ENCODE measurements at places on chromosomes 6 and 20. TPM values are rescaled to one million over a fixed set of nuclear protein-coding genes. Genes with fewer than 3 reads are reported as not detected.

HCK gene
- not detected for total RNA-seq

SOBP gene
- 9.8 TPM for total RNA-seq

NXT1 gene
- 16.9 TPM for total RNA-seq

AHI1 gene
- 27.1 TPM for total RNA-seq

PDE7B gene
- not detected for total RNA-seq

CBLN4 gene
- total RNA-seq = not detected

CRISP1 gene
- total RNA-seq = not detected

GRCh38 chr20:21019814-21020658 lies 86.1 kb downstream of the LINC00237 start:
- H3K36me3 ChIP-seq = no peaks in the 10 kb centered on the region
- H3K27ac ChIP-seq = no peak overlapping the region
- DNase-seq = no peak
- H3K27me3 ChIP-seq = peaks cover 16% of the 10 kb centered on the region
- H3K4me3 ChIP-seq = no peak overlapping the region

DNA sequence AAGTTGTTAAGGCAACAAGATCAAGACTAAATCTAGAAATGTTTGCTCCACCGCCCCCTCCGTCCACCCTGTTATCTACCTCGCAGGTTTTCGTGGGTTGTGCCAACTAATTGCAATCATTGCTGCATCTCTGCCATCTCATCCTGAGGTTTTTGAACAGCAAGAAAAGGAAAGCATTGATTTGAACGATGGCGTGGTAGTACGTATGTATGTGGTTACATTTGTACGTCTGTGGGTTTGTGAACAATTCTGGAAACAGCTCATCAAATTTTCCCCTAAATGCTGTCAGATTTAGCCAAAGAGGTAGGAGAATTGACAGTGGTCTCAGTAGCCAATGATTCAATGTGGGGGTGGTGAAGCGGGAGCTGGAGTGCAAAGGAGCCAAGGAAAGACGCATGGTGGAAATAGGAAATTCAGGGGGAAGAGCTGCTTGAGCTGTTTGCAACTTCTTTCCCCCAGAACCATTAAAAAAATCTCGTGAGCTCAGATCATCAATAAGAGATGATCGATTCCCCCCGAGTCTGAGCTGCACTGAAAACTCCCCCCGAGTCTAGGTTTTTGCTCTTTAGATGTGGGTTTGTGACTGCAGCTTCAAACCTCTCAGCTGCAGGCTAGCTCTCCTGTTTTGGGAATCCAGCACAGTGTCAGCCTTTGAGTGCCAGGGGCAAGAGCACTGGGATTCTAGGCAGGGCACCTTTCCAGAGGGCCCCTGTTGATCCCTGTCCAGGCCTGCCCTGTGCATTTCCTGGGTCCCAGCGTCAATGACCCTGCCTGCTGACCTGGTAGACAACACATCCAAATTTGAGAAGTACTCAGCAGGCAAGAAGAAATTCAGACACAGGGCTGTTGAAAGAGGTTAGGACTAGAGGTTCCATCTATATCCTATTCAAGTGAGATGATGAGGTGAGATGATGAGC lies 72.6 kb upstream of the LY86 start:
- no peaks in the 10 kb centered on the region for H3K36me3 ChIP-seq
- H3K4me1 ChIP-seq = no peaks in the 10 kb centered on the region
- no peak overlapping the region for H3K4me3 ChIP-seq

GRCh38 chr20:35248641-35249475 lies 22.4 kb downstream of the MMP24 start:
- H3K4me1 ChIP-seq = peaks cover 4% of the 10 kb centered on the region
- H3K4me3 ChIP-seq = no peak overlapping the region
- DNase-seq = no peak
- peaks cover 2% of the 10 kb centered on the region for H3K27me3 ChIP-seq

- DNase-seq = no peak
- no peak overlapping the region for H3K27ac ChIP-seq
Measured at GRCh38 chr20:54626126-54626525, 150.7 kb downstream of the DOK5 start.

- DNase-seq = no peak
- H3K4me3 ChIP-seq = no peak overlapping the region
- peaks cover 42% of the 10 kb centered on the region for H3K4me1 ChIP-seq
- peaks cover 8% of the 10 kb centered on the region for H3K36me3 ChIP-seq
- H3K27me3 ChIP-seq = no peaks in the 10 kb centered on the region
Measured at GRCh38 chr6:80144753-80145315, 38.4 kb downstream of the BCKDHB start.

GRCh38 chr20:37375227-37375626 lies 29.3 kb downstream of the SRC start:
- peak; percentile 9 for DNase-seq
- peaks cover 2% of the 10 kb centered on the region for H3K36me3 ChIP-seq
- H3K27ac ChIP-seq = no peak overlapping the region
- H3K4me1 ChIP-seq = peaks cover 11% of the 10 kb centered on the region
- H3K27me3 ChIP-seq = no peaks in the 10 kb centered on the region

DNA sequence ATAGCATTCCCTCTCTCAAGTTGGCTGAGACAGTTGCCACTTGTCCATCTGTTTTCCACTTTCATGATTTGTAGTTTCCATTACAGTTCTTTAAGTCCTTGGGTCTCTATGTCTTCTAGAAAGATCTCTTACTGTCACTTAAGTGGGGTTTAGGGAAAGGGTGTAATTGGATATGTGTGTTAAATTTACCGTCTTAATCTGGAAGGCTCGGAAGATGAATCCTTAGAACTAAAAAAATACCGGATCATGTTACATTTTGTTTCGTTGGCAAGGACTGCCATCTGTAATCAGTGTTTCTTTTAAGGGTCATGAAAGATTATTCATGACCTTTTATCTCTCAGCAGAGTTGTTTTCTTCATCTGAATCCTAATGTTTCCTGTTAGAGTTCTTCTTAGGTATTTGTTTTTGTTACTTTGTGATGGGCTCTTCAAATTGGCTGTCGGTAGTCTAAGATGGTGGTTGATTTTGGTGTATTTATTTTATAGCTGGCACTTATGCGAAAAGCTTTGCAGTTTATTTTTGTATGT lies 21.8 kb upstream of the BTBD3 start:
- H3K4me3 ChIP-seq = no peak overlapping the region
- no peaks in the 10 kb centered on the region for H3K36me3 ChIP-seq
- H3K27me3 ChIP-seq = no peaks in the 10 kb centered on the region
- peaks cover 34% of the 10 kb centered on the region for H3K4me1 ChIP-seq
- no peak overlapping the region for H3K27ac ChIP-seq

DNA sequence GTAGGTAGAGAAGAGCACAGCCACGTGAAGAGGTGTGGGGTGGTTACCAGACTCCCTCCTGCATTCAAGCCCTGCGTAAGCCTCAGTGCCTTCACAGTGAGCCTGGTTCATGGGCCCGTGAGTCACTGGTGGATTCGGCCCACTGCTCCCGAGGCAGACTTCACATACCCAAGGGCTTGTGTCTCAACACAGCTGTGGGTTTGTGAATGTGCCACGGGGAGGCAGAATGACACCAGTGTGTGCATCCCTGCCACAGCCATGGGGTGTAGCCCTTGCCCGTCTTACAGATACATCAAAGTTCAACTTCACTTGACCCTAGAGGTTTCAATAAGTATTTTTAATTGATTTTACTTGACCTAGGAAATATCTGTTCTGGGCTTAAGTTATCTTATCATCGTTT lies 108.5 kb downstream of the MAP3K4 start:
- DNase-seq = no peak
- peaks cover 31% of the 10 kb centered on the region for H3K36me3 ChIP-seq
- no peak overlapping the region for H3K4me3 ChIP-seq
- no peak overlapping the region for H3K27ac ChIP-seq

GRCh38 chr6:169229615-169230321 lies 23.9 kb downstream of the THBS2 start:
- peaks cover 82% of the 10 kb centered on the region for H3K36me3 ChIP-seq
- H3K4me1 ChIP-seq = peaks cover 19% of the 10 kb centered on the region
- no peak overlapping the region for H3K4me3 ChIP-seq
- H3K27me3 ChIP-seq = no peaks in the 10 kb centered on the region
- H3K27ac ChIP-seq = peak overlapping the region; percentile 71
- no peak for DNase-seq

- DNase-seq = no peak
- H3K27me3 ChIP-seq = no peaks in the 10 kb centered on the region
- H3K4me3 ChIP-seq = no peak overlapping the region
- H3K4me1 ChIP-seq = no peaks in the 10 kb centered on the region
Measured at GRCh38 chr6:83127976-83128375, 60.5 kb downstream of the DOP1A start.

DNA sequence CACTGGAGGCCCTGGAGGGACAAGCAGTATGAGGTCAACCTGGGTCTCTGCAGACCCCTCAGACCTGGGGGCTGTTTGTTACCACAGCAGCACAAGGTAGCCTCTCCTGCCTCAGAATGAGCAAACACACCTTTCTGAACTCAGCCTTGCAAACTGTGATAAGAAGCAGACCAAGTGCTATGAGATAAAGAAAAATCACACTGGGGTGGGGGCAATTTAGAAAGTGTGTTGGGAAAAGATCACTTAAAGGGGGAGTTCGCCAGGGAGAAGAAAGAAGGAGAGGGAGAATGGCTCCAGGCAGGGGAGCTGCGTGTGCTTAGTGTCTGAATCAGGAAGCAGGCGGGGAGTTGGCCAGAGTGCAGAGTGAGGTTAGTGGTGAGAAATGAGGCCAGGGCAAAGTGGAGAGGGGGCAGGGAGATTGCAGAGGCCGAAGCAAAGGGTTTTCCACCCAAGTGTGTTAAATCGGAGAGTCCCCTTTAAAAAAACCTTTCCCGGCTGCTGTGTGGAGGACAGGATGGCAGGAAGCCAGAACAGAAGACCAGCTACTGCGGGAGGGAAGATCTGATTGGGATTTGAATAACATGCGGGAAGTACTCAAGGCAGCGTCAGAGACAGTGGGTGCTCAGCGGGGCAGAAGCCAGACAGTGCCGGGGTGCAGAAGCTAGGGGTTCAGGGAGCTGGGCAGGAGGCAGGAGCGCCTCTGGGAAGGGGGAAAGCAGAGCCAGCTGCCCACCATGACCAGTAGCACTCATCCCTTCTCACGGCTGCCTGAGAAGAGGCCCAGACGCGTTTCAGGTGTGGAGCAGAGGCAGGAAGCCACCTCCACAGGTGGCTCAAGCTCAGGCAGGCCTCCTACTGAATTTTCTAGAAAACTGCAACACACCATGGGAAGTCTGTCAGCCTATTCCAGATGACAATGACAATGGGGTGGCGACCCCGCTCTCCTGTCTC lies 9.0 kb downstream of the ADA start:
- H3K36me3 ChIP-seq = peaks cover 1% of the 10 kb centered on the region
- H3K27ac ChIP-seq = peak overlapping the region; percentile 85
- H3K27me3 ChIP-seq = no peaks in the 10 kb centered on the region
- peak overlapping the region; percentile 60 for H3K4me3 ChIP-seq

GRCh38 chr20:2305946-2306345 lies 10.1 kb downstream of the TGM3 start:
- no peak overlapping the region for H3K4me3 ChIP-seq
- H3K36me3 ChIP-seq = no peaks in the 10 kb centered on the region
- no peaks in the 10 kb centered on the region for H3K4me1 ChIP-seq
- no peak overlapping the region for H3K27ac ChIP-seq
- no peak for DNase-seq

All from chondrocyte (in vitro differentiated cells).